Lower leg skin (tissue), 4 donors: ENCODE measurements at places on chromosomes 12 and 14.

GRCh38 chr12:92871116-92871515, 58.0 kb downstream of the EEA1 start:
- DNase-seq = no peak

DNA sequence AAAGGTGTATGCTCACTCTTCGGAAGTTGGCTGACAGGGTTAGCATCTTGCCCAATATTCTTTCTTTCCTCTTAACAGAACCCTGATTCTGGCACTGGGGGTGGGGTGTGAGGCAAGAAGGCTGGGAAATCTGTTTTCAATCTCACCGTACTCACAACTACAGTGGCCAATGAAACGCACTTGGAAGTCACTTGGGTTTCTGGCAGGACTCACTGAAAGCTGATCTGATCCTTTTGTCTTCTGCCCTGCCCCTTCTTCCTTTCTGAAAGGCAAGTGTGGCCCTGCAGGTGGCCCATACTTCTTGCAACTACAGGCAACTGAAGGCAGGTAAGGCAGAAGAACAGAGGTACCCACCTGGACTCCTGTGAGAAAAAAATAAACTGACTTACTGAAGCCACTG, 106.9 kb downstream of the STXBP6 start:
- peak; percentile 91 for DNase-seq

GRCh38 chr14:87966816-87967215, 26.2 kb downstream of the GALC start:
- DNase-seq = no peak

- no peak for DNase-seq
These were observed 7.7 kb downstream of the SSH1 start for GRCh38 chr12:108849660-108850059.

DNA sequence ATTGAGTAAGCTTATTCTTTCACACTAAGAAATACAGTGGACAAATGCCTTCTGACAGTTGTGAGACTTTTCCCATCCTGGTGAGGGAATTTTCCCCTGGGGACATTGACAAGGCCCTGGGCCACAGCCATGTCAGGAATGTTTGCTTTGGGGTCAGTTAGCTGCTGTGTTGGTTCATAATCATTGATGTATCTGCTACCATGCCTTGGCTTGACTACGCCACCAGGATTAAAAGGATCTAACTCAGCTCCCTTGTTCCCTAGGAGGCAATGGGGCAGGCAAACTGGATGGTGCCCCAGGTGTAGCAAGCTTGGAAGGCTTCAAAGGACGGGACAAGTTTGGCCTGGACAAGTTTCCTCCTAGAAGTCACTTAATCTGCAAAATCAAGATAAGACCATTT, 3.1 kb upstream of the CCDC88C start:
- peak; percentile 9 for DNase-seq

DNA sequence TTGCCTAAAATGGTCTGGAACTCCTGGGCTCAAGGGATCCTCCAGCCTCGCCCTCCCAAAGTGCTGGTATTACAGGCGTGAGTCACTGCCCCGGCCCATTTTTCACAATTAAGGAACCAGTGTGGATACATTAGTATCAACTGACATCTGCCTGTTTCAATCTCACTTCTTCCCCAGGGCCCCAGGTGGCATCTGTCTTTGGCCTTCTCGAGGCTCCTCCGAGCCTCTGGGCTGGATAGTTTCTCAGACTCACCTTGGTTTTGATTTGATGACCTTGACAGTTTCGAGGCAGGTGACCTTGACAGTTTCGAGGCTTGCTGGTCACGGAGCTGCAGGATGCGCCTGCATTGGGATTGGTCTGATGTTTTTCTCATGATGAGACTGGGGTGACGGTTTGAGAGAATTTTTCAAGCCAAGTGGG, 41.0 kb upstream of the NCOR2 start:
- DNase-seq = no peak

DNA sequence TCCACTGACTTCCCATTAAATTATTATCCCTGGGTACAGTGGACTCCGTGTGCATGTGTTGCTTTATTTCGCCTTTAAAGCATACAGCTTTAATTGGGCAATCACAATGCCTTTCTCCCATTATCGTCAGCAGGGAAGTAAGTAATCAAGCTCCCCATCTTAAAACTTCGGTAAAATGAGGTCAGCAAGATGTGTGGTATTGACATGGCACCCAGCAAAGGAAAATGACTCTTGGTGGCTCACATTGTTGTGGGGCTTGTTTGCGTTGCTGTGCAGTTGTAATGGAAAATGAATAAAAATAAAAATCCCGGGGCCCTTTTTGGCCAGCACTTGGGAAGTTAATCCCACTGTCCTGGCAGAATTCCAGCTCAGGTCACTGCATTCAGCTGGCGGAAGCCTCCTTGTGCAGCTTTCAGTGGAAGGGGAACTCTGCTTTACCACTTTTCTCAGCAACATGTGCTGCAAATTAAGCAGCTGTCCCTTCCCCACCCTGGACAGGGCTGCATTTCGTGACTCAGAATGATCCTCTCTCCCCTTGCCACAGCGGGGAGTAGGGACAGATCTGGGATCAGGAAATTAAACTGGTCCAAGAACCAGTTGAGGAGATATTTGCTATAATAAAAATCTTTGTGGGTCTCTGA, 13.9 kb upstream of the ATP2A2 start:
- no peak for DNase-seq

- DNase-seq = no peak
These were observed 283.6 kb downstream of the CACNA1C start for GRCh38 chr12:2336409-2336829.

- DNase-seq = no peak
These were observed 153.0 kb downstream of the KIF26A start for GRCh38 chr14:104291123-104292000.

- DNase-seq = no peak
These were observed 19.1 kb downstream of the DACT1 start for GRCh38 chr14:58656671-58657411.

DNA sequence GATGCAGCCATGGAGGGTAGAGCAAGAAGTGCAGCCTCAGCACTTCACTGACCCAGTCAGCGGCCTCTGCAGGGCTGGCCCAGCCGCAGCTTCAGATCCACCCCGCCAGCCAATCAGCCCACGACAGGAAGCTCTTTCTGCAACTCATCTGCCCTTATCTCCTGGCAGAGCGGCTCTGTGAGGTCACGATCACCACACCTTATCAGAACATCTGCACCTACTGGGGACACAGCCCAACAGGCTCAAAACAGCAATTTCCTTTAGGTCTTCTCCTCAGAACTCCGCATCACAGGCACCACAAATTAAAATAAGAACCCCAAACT, 287.3 kb downstream of the BCL11B start:
- no peak for DNase-seq

- DNase-seq = no peak
These were observed 212.5 kb downstream of the NOVA1 start for GRCh38 chr14:26385310-26385709.
